ENCODE measurements at places on chromosomes 16 and 17. TPM values are rescaled to one million over a fixed set of nuclear protein-coding genes. Genes with fewer than 3 reads are reported as not detected.

The ASB16 gene
- total RNA-seq: not detected

The MEOX1 gene
- not detected for total RNA-seq

The MMP15 gene
- 12.3 TPM for total RNA-seq

The PPP1R9B gene
- 34.7 TPM for total RNA-seq

The PRR15L gene
- not detected for total RNA-seq

The CDK3 gene
- total RNA-seq: 5.3 TPM

The TUBG2 gene
- total RNA-seq: 3.1 TPM

The STAC2 gene
- not detected for total RNA-seq

The CTF1 gene
- 2.9 TPM for total RNA-seq

The HAGHL gene
- total RNA-seq: 73.6 TPM

The CLEC3A gene
- total RNA-seq: not detected

The ABCA10 gene
- total RNA-seq: not detected

The IGFALS gene
- total RNA-seq: not detected

The FKBP10 gene
- 351 TPM for total RNA-seq

The ARHGAP23 gene
- 2.3 TPM for total RNA-seq

The ODAD4 gene
- 0.78 TPM for total RNA-seq

The UTP18 gene
- total RNA-seq: 120 TPM

The TBC1D3I gene
- total RNA-seq: not detected

The HBA1 gene
- not detected for total RNA-seq

Measured in Caki2 (cell line).